Femur (tissue), 1 donor: ENCODE measurements at places on chromosomes 7 and 10.

- DNase-seq: no peak
These were observed 14.7 kb downstream of the SRI start for GRCh38 chr7:88205179-88205578.

DNA sequence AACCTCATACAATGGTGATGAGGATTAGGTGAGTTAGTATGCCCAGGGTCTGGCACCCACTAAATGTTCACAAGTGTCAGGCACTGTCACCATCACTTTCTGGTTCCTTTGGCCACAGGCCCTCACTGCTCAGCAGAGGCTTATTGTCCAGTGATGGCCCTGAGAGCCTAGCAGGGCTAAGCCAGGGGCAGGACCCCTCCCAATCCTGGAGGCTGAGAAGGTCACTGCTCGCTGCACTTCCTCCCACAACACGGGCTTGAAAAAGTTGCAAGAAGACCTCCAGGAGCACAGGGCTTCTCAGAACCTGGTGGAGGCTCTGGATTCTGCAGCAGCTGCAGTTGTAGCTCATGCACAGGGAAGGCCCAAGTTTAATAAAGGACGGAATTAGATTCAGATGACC lies 48.1 kb downstream of the DRGX start:
- DNase-seq: no peak

GRCh38 chr10:8069108-8069507 lies 14.6 kb downstream of the GATA3 start:
- no peak for DNase-seq

- DNase-seq: no peak
These were observed 11.7 kb upstream of the VIM start for GRCh38 chr10:17216217-17216900.

- no peak for DNase-seq
These were observed 1.4 kb downstream of the CLEC5A start for GRCh38 chr7:141945356-141945755.

DNA sequence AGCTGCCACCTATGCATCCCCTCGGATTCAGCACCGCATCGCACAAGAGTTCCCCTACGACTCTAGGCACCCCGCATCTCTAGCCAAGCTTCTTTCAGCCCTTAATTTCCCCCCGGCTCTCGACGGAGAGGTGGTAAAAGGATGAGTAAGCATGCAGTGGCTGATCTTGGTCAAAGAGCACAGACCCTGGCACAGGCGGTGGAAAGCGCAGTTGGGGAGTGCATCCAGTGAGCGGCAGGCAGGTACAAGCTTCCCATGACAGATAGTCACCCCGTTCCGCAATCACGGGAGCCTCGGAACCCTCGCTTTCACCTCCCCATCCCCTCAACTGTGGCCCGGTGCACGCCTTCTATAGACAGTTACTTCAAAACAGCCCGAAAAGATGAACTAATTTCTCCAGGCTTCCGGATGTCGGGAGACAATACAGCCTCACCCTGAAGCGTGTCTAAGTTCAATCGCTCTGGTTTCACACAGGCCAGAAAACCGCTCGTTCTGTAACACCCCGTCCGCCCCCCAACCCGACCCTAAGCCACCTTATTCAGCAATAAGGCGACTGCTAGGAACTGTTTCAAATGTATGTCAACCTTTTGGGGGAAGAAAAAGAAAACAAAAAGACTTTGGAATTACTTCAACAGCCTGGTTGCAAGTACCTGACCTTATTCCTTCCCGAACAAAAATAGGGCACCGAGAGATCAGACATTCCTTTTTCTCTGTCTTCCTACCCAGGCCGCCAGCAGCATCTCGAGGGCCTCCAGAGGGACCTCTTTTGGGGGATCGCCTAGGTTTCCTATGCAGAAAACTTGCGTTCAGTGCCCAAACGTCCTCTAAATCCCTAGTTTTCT lies 1.4 kb downstream of the RHEB start:
- DNase-seq: peak; percentile 71

DNA sequence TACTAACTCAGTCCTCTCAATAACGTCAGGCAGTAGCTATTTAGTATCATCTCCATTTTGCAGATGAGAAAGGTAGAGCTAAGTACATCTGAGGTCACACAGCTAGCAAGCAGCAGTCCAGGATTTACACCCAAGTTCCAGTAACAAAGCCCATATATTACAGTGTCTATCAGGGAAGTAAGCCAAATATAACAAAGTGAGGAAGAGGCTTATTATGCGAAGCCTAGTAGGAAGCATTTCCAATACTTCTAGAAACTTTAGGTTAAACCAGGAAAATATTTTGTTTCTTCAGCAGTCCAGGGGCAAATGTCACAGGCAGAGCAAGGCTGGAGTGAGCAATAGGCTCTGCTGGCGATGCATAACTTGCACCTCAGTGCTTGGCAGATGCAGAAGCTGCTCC lies 53.9 kb downstream of the NOC3L start:
- DNase-seq: no peak

GRCh38 chr10:11742009-11742778 lies at the start of gene ECHDC3:
Gene ECHDC3 (plus strand): TSS chr10:11742382. CDS start chr10:11742577, 195 bp downstream.
- peak; percentile 57 for DNase-seq

DNA sequence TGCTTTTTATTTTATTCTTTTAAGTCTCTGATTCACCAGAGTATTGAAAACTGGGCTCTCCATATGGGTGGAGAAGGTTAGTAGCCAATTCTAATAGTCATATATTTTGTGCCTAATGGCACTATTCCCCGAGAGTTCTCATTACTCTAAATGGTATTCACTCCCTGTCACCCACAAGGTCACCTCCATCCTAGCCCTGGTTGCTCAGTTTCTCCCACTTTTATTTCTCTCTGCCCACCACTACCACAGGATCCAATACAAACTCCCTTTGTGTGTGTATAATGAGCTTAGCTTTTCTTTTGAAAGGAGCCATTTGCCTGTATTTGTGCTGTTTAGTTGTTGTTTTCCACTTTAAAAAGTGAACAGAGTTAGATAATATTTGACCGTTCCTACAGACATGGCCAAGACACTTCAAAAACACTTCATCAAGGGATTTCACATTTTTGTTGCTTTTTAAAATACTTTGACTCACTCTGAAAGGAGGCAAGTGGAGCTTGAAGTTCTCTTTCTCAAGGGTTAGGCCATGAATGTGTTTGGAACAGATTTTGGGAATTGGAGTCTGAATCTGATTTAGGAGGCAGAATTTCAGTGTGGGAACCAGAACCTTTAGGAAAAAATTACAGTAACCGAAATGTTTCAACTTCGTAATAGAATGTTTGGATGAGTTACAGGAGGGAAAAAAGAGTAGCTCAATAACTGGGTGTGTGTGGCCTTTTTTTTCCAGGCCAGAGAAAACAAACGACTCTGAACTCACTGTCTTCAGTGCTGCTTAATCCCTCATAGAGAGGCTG lies 321.3 kb downstream of the BICC1 start:
- DNase-seq: peak; percentile 58

DNA sequence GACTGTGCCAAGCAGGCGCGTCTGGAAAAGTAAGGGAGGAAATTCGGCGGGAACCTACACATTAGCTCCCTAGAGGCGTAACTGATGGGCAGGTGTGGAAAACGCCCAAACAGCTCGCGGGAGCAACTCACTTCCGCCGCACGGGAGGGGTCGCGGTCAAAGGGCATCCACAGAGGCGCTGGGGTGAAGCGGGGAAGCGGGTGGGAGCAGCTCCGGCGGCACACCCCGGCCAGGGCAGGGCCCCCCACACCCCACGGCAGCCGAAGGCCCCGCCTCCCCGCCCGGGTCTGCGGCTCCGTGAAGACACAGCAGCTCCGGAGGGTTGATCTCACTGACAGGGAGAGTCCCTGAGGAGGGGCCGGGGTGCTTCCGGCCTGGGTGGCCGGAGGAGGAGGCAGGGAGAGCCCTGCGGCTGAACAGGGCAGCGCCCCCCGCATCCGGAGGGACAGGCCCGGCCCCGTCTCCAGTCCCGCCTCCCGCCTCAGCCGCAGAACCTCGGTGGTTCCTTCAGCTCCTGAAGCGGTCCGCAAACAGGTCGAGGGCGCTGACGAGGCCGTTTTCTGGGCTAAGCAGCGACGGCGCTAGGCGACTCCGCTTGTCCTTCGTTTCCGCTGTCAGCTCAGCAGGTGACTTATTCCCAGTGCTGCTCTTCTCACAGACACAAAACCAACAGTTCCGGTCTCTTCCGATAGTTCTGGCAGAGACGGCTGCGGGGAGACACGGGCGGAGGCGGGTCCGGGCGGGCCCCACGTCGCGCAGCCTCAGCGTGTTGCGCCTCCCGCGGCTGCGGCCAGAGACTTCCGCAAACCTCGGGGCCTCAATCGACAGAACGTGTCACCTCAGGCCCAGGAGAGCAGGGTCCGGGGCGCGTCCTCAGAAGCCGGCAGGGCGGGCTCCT lies 276.1 kb downstream of the DNAJB6 start:
- DNase-seq: peak; percentile 61
